ENCODE measurements at places on chromosomes 11 and 22. TPM values are rescaled to one million over a fixed set of nuclear protein-coding genes. Genes with fewer than 3 reads are reported as not detected.

ART5 gene
- total RNA-seq, result not detected

CHRM1 gene
- not detected for total RNA-seq

CYB5R2 gene
- total RNA-seq, result 5.0 TPM

OR52B2 gene
- not detected for total RNA-seq

C22orf31 gene
- total RNA-seq, result not detected

Data from posterior vena cava (tissue), 2 donors.